NCI-H2081 (cell line): ENCODE measurements at places on chromosomes 11 and 22.

- DNase-seq, result no peak
Observed at GRCh38 chr11:119476666-119477331, 53.8 kb upstream of the THY1 start.

DNA sequence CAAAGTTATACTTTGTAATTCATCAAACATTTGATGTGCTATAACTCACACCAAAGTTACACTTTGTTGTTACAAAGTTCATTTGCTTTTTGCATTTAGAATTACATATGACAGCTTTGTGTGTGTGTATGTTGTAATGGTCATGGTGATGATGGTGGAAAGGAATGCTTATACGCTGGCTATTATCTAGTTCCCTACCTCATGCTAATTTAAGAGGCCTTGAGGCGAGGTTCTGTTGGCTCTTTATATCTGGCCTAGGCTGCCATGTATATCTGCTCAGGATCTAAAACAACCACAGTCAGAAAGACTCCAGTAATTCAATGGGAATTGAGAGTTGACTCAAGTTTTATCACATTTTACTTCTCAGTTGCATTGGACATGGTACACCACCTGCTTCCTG is 123.4 kb downstream of the SLC17A6 start:
- DNase-seq, result no peak

GRCh38 chr22:32995335-32995734 is 62.8 kb downstream of the SYN3 start:
- DNase-seq, result no peak

- DNase-seq, result no peak
Observed at GRCh38 chr22:41487037-41487935, 18.4 kb downstream of the ACO2 start.

DNA sequence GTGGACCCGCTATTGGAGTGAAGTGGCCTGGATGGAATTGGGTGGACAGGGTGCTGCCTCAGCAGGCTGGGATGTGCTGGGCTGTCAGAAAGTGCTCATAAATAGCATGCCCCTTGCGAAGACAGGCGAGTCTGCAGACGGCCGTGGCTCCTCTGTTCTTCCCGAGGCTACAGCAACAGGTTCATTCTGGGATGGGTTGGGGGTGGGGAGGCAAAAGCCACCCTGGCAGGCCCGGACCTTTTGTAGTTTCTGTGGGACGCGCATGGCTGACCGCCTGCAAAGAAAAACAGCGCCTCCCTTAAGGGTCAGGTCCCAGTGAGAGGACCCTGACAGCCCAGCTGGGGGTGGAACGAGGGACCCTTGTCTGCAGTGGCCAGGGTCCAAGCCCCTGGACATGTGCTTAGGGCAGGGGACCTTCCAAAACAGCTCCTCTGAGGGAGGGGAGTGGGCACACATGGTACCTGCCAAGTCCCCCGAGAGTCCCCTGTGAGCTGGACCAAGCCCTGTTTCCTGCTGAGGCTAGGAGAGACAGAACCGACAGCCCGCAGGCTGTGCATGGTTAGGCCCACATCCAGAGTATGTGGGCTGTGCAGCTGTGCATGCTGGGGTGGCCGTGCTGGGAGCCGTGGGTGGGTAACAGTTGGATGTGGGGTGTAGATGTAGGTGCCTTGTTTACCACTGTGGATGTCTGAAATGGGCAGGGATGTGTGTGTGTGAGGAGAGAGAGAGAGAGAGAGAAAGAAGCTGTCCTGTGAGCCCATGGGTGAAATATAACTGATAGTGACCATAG is at the start of gene CRYBB3:
CRYBB3 (plus strand) TSS at position 128 of the 790 bp plus-strand sequence. CDS start 1,539 bp downstream, outside the sequence.
- DNase-seq, result no peak

DNA sequence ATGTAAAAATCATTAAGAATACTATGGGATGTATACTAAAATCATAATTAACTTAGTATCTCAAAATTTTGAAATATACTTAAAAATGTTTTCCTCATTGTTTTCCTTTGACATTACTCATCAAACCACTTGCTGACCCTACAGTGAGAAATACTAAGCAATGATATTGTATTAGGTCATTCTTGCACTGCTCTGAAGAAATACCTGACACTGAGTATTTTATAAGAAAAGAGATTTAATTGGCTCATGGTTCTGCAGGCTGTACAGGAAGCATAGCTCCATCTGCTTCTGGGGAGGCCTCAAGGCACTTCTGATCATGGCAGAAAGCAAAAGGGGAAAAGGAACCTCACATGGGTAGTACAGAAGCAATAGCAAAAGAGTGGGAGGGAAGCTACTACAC is 950.9 kb upstream of the CHORDC1 start:
- DNase-seq, result no peak

GRCh38 chr11:131546218-131546895 is 175.9 kb downstream of the NTM start:
- DNase-seq, result no peak

- no peak for DNase-seq
Observed at GRCh38 chr11:119780222-119780953, 51.4 kb upstream of the NECTIN1 start.

GRCh38 chr11:70381350-70381749 is 17.0 kb upstream of the CTTN start:
- no peak for DNase-seq

DNA sequence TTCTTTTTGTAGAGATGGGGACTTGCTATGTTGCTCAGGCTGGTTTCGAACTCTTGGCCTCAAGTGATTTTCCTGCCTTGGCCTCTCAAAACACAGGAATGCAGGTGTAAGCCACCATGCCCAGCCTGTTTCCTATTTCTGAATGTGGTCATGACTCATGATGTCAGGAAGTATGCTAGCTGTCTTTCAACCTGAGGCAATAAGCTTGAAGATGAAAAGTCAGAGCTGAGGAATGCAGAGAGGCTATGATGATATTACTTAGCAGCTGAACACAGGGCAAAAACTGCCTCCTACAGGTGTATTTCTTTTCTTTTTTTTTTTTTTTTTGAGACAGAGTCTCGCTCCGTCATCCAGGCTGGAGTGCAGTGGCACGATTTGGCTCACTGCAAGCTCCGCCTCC is 9.0 kb upstream of the NUCB2 start:
- DNase-seq, result no peak

- no peak for DNase-seq
Observed at GRCh38 chr22:17540481-17540880, 22.8 kb upstream of the SLC25A18 start.

GRCh38 chr11:101127197-101127698 is 2.4 kb downstream of the PGR start:
- no peak for DNase-seq

- no peak for DNase-seq
Observed at GRCh38 chr11:74822170-74822569, 73.5 kb downstream of the RNF169 start.

DNA sequence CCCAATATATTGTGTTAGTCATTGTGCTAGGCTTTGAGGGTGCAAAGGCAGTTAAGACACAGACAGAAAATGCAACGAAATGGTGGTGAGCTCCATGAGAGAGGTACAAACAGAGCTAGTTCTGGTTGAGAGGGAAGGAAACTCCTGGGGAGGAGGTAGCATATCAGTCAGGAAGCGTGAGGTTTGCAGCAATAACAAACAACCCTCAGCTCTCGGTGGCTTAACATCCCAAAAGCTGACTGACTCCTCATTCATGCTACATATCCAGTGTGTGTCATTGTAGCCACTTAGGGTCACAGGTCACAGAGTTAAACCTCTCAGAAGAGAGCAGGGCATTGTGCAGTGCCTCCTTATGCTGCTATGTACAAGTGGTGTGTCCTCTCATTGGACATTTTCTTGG is 1.7 kb upstream of the ST14 start:
- DNase-seq, result no peak

DNA sequence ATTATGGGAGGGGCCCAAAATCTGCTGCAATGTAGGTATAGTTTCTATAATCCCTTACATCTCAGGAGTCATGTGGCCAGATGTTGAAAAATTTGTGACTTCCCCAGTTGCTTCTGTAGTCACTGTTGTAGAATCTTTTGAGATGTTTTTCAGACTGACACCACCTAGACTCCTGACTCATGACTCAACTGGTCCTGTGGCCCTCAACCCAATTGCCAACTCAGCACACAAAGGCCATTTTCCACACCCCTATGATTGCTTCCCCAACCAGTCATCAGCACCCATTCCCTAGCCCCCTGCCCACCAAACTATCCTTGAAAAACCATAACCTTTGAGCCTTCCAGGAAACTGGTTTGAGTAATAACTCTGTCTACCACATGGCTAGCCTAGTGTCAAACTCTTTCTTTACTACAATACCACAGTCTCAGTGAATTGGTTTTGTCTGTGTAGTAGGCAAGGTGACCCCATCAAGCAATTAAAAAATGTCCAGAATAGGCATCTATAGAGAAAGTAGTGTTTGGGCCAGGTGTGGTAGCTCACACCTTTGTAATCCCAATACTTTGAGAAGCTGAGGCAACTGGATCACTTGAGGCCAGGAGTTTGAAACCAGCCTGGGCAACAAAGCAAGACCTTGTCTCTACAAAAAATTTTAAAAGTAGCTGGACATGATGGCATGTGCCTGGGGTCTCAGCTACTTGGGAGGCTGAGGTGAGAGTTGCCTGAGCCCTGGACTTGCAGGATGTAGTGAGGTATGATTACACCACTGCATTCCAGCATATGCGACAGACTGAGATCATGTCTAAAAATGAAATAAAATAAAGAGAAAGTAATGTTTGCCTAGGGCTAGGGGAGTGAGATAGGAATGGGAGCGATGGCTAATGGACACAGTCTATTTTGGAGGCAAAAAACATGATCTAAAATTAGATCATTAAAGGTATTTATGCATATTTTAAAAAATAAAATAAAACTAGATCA is 24.1 kb upstream of the FEZ1 start:
- no peak for DNase-seq

DNA sequence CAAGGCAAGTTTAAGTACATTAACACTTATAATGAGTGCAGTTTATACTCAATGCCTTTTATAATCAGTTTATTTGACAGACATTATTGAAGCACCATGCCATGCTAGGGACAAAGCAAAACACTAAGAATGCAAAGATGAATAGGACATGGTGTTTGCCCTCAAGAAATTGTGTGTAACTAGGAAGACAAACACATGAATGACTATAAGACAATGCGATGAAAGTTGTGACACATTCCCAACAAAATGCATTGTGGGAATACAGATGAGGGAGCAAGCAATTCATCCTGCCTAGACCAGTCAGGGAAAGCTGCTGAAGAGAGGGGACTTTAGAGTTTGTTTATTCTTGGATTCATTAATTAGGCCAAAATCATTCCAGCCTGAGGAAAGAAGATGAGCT is 133.8 kb upstream of the TRPC6 start:
- DNase-seq, result no peak

DNA sequence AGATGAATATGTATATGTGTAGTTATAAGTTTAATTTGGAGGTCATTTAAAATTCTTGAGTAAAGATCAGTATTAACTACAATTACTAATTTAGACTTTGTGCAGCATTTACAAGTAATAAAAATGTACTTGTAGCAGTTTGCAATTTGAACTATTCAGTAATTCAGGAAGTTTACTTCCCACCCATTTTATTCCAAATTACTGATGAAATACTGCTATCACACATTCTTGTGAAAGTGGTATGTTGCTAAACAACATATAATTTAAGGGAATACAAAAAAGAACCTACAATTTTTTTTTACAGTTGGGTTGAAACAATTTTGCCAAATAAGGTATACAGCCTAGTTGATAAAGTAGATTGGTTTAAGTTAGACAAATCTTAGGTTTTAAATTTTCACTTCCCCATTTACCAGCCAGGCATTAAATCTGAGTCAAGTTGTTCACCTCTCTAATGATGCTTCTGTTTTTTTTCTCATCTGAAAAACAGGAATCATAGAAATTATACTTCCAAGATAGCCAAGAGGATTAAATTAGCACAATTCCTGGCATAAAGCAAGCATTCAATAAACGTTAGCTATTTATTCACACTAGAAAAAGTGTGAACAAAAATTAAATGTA is 45.3 kb downstream of the ZBTB44 start:
- DNase-seq, result no peak

DNA sequence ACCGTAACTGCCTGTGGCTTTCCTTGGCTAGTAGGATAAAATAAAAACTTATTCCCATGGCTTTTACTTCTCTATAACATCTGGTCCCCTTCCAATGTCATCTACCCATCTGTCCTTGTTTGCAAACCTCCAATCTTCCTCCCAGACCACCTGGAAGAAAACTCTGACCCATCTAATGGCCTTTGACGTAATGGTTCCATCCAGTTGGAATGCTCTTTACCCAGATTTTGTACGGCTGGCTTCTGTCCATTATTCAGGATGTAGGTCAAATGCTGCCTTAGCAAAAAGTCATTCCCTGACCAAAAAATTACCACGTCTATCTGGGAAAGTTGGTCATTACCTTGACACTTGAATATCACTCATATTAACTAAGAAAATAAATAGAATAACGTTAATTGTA is 577.9 kb upstream of the ANO5 start:
- DNase-seq, result no peak

GRCh38 chr22:35021161-35021560 is 44.8 kb upstream of the ISX start:
- peak; percentile 3 for DNase-seq

DNA sequence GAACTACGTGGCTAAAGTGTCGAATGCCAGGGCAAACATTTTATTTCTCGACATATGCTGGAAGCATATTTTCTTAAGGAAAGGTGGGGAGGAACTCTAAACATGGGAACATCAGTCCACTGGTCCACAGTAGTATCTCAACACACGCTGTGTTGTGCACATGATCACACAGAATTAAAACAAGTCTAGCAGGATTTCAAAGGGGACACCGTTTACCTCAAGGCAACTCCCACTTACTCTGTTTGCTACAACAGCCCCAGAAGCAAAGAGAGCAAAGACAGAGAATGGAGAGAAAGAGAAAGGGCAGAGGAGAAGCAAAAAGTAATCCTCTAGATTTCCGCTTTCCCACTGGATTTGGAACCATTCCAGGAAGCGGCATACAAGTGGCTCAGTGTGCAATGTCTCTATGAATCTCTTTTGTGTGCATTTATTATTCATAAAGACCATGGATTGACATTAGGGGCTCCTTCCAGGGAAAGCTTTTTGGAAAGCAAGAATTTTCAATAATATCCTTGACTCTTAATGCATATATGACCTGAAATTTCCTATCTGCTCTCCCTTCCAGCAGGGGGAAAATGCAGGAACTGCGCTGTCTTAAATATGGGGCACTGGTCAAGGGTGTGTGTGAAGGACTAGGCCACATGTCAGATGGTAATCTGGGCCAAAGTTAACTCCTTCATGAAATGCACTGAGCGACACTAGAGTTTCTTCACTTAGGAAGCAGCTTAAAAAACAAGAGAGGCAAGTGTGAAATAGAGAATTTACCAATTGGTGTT is 34.8 kb upstream of the CCDC34 start:
- DNase-seq, result no peak

DNA sequence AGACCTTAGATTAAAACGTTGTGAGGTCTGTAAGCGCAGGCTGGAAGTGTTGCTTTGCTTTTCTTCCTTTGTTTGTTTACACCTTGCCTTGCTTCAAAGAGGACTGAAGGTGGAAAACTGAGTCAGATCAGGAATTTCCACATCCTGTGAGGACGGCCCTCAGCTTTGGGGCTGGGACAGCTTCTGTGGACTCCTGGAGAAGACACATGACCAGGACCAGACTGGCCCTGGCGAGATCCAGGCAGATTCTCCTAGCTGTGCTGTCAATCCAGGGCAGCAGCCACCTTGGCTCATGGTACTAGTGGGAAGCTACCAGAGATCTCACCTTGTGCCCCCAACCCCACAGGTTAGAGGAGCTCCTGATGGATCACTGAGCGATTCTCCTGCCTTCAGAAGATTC is 1461.9 kb downstream of the TBC1D22A start:
- no peak for DNase-seq
